Hematopoietic multipotent progenitor cell treated with erythropoietin and hydrocortisone succinate and interleukin-3 and kit ligand, for 4 days (in vitro differentiated cells): ENCODE measurements at places on chromosomes 2 and 18.

DNA sequence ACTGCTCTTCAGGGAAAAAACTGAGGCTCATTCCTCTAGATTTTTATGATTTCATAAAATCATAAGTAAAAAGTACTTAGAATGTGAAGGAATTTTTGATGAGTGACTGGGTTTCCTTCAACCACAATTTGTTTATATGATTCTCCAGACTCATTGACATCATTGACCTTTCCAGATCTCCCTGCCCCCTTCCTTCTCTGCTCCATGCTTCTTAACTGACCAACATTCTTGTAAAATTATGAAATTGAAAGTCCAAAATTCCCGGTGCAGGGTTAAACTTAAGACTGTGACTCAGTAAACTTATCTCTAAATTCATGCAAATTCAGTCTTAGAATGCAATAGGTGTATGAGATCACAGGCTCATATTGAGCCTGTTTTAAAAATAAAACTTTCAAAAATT lies 648.9 kb downstream of the TDRD15 start:
- no peak for DNase-seq

- DNase-seq = peak; percentile 65
Observed at GRCh38 chr2:159555651-159556392, 60.5 kb downstream of the BAZ2B start.

DNA sequence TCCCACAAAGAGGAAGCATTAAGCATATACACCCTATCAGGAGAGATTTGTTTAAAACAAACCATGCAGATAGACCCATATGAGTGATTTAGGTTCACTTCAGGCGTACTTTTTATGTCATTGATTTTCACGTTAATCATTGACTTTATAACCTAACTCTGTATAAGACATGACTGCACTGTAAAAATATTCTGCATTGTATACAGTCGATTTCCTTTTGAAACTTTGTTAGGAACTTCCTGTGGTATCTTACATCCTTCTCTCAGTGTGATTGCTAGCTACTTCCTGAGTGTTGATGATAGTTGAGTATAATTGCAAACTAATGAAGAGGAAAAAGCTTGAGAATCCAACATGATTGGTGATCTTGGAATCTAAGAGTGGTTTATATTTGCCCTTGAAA lies 69.4 kb downstream of the XIRP2 start:
- DNase-seq = no peak

GRCh38 chr2:9772999-9773902 lies 70.0 kb upstream of the TAF1B start:
- DNase-seq = no peak

DNA sequence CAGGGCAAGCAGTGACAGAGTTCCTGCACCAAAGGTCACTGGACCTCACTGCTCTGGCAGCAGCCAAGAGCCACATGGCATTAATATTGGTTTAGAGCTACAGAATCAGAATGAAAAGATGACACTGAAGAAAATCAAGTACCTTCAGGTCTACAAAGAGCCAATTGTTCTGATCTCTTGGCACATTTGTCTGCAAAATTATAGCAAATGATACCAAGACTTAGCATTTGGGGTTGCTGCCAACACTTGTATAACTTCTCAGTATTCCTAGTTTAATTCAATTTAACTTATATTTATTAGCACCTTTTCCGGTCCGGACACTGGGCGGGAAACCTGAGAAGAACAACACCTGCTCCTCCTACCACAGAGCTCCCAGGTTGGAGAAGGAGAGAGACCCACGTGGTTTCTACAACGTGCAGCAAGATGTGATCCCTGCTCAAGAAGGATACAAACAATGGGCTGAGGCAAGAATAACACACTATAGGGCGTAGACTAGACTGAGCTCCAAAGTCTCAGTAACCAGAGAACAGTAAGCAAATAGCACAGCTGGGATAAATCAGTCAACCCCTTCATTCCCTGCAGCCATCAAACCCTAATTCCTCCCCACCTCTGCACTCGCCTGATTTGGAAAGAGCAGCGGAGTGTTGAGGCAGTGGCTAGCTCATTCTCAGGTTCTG lies 2.4 kb downstream of the LRRC30 start:
- no peak for DNase-seq
